Suprapubic skin (tissue), 4 donors: ENCODE measurements at places on chromosomes 11 and 22.

DNA sequence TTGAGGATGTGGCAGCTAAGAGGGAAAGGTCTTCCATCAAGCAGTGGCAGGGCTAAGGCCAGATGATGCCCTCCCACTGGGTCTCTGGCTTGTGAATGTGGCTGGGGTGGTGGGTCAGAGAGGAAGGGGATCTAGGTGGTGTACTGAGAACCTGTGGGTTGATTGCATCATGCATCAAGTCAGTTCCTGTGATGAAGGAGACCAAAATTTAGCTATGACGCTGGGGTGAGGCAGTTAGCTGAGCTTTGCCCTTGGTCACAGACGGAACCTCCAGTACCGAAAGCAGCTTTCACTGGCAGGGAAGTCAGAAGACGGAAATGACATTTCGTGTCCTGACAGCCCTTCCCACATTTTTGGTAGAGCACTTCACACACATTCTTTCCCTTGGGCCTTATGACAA, 20.7 kb downstream of the ATG16L2 start:
- peak overlapping the region; percentile 47 for H3K27ac ChIP-seq
- peaks cover 31% of the 10 kb centered on the region for H3K4me1 ChIP-seq
- H3K27me3 ChIP-seq: no peaks in the 10 kb centered on the region
- H3K36me3 ChIP-seq: peaks cover 16% of the 10 kb centered on the region

DNA sequence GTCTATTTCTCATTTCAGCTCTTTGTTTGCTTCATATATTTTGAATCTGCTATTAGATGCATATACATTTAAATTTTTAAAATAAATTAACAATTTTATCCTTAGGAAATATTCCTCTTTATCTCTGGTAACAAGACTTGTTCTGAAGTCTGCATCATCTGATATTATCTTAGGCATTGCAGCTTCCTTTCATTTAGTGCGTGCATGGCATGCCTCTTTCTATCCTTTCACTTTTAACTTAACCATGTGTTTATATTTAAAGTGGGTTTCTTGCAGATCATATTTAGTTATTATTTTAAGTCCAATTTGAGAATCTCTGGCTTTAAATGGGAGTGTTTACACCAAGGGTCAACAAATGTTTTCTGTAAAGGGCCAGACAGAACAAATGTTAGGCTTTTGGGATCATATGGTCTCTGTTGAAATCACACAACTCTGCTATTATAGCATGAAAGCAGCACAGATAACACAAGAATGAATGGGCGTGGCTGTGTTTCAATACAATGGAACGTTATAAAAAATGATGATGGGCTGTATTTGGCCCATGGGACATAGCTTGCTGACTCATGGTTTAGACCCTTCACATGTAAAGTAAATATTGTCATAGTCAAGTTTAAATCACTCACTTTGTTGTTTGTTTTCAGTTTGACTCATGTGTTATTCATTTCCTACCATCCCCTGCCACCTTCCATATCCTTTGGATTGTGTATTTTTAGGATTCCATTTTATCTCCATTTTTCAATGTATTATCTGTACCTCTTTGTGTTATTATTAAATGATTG, 83.9 kb upstream of the SNX19 start:
- H3K4me1 ChIP-seq: peaks cover 9% of the 10 kb centered on the region
- no peaks in the 10 kb centered on the region for H3K36me3 ChIP-seq
- no peak overlapping the region for H3K4me3 ChIP-seq
- DNase-seq: no peak
- H3K27me3 ChIP-seq: no peaks in the 10 kb centered on the region

- no peak for DNase-seq
- H3K4me3 ChIP-seq: no peak overlapping the region
- peaks cover 6% of the 10 kb centered on the region for H3K36me3 ChIP-seq
- H3K27me3 ChIP-seq: no peaks in the 10 kb centered on the region
- H3K27ac ChIP-seq: no peak overlapping the region
Observed at GRCh38 chr22:29113319-29113718, 40.5 kb downstream of the KREMEN1 start.

GRCh38 chr11:132943706-132944568, 588.4 kb downstream of the OPCML start:
- peaks cover 15% of the 10 kb centered on the region for H3K4me1 ChIP-seq
- H3K4me3 ChIP-seq: peak overlapping the region; percentile 42
- H3K36me3 ChIP-seq: no peaks in the 10 kb centered on the region
- no peak for DNase-seq
- peaks cover 44% of the 10 kb centered on the region for H3K27me3 ChIP-seq
- H3K27ac ChIP-seq: no peak overlapping the region

GRCh38 chr11:29606330-29607031, 410.3 kb downstream of the KCNA4 start:
- no peaks in the 10 kb centered on the region for H3K36me3 ChIP-seq
- no peak for DNase-seq
- no peak overlapping the region for H3K4me3 ChIP-seq
- H3K27ac ChIP-seq: no peak overlapping the region
- H3K4me1 ChIP-seq: no peaks in the 10 kb centered on the region
